CD4-positive, alpha-beta T cell treated with Interleukin-6 at 100 ng/mL for 8 hours (primary cell): ENCODE measurements at places on chromosomes 5 and 9.

DNA sequence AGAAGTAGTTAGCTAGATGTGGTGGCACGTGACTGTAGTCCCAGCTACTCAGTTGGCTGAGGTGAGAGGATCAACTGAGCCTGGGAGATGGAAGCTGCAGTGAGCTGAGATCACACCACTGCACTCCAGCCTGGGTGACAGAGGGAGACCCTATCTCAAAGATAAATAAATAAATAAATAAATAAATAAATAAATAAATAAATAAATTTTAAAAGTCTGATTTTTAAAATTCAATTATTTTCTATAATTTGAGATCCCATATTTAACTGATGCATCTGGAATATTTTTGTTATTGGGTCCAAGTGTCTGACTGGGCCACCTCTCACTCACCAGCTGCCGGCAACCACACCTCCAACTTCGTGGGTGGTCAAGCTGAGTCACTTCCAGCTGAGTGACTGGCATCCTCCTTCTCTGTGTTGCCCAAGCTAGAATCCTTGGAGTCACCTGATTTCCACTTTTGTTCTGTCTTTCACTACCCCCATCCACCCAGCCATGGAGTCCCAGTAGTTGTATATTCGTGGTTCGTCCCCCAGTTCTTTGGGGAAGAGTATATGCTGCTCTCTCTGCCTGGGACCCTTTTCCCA lies 70.9 kb downstream of the EGFLAM start:
- no peak for DNase-seq

GRCh38 chr5:18749763-18750162 lies 1115.5 kb downstream of the TAF11L14 start:
- no peak for DNase-seq

DNA sequence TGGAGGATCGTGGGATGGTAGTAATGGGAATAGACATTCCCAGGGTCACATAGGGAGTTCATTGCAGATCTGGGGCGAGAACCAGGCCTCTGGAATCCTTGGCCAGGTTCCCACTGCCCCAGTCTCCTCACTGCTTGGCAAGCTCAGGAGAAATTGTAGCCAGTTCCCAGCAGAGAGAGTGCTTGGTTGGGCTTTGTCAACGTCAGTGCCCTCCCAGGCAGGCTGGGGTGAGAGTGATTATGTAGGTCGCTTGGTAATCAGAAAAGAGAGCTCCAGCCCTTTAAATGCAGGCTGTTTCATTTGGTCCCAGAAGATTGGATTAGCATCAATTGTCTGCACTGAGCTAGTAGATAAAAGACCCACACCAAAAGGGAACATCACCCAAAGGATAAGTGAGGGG lies 51.8 kb upstream of the GALNT10 start:
- no peak for DNase-seq

GRCh38 chr9:99760421-99760820 lies 61.3 kb upstream of the NR4A3 start:
- DNase-seq: no peak

DNA sequence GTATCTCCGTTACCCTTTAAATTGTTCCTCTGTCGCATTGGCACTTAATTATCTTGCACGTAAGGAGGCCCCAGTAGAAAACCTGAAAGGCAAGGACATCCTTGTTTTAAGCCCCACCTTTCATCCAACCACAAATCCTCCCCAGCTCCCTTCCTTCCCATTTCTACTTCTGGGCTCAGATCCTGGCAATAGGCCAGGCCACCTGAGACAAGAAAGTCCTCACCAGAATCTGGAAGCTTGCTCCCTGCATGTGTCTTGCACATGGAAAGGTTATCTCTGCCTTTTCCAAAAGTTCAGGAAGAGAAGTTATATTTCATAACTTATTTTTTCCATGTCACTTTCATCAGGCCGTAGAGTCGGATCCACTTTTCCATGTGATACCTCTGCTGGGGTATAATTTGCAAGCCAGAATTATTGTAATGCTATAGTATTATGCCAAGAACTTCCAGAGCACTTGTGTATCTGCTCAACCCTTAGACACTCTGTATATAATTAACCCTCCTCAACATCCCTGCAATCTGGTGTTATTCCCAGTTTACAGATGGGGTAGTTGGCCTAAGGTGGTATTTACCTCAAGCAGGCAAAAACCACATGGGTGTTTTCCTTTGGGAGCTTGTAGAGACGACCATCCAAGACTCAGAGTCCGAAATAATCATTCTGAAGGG lies 2.6 kb upstream of the SHB start:
- no peak for DNase-seq

- no peak for DNase-seq
These were observed 453.3 kb downstream of the BNC2 start for GRCh38 chr9:16417161-16417560.

- DNase-seq: no peak
These were observed 99.2 kb downstream of the SH3TC2 start for GRCh38 chr5:148963664-148964063.
